ENCODE measurements at places on chromosomes 13 and 19.

DNA sequence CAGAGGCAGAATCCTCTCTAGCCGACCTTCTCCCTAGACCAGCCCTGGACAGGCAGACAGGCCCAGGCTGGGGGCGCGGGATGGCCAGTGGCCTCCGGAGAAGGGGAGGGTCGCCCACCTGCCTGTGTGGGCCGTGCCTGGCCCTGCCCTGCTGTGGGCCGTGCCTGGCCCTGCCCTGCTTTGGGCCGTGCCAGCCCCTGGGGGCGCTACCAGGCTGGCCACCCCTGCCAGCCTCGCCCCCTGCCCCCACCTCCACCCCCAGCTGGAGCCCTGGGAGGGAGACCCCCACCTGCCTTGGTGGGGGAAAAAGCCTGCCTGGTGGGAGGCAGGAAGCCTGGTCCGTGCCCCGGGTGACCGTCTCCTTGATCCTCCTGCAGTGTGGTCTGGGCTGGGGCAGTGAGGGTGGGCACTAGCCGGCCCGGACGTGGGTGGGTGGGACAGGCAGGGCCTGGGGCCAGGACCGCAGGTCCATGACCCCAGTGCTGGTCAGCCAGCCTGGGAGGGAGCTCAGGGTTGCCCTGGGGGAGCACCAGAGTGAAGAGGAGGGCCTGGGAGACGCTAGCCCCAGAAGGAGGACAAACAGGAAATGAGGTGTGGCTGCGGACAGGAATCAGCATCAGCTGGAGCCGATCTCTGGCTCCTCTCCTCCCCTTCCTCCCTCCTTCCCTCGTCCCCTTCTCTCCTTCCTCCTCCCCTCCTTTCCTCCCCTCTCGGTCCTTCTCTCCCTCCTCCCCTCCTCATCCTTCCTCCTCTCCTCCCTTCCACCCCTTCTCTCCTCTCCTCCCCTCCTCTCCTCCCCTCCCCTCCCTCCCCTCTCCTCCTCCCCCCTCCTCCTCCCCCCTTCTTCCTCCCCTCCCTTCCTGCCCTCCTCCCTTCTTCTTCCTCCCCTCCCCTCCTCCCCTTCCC lies 5.1 kb upstream of the MKNK2 start:
- no peak for DNase-seq

GRCh38 chr19:33462112-33462791 lies 59.3 kb downstream of the PEPD start:
- no peak for DNase-seq

- no peak for DNase-seq
These were observed 115.8 kb downstream of the NBEA start for GRCh38 chr13:35057858-35058257.

DNA sequence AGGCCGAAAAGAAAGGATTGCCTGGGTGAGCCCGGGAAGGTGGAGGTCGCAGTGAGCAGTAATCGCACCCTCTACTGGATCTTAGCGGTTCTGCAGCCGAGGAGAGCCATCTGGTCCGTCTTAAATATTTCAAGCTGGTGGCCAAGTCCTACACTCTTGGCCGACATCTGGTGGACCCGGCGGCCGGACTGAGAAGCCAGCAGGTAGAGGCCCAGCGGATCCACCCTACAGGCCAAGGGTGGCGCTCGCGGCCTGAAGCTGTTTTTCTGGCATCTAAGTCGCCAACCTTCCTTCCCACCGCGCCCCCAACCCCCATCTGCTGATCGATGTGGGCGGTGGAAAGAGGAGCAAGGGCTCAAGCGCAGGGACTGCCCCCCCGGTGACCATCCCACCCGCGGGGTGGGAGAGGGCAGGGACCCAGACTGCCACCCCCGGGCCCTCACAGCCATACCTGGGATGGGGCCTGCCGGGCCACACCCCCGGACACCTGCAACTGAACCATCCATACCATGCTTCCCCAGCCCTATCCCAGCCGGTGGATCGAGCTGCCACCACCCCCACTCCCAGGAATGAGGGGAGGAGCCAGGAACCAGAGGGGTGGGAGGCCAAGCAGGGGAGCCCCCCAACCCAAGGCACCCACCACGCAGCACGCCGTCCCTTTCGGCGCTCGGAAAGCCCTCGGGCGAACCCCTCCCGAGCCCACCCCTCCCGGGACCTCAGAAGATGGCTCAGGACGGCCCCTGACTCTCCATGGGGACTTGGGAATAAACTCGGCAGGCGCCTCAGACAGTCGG lies 46.3 kb upstream of the ZNF730 start:
- DNase-seq: no peak

DNA sequence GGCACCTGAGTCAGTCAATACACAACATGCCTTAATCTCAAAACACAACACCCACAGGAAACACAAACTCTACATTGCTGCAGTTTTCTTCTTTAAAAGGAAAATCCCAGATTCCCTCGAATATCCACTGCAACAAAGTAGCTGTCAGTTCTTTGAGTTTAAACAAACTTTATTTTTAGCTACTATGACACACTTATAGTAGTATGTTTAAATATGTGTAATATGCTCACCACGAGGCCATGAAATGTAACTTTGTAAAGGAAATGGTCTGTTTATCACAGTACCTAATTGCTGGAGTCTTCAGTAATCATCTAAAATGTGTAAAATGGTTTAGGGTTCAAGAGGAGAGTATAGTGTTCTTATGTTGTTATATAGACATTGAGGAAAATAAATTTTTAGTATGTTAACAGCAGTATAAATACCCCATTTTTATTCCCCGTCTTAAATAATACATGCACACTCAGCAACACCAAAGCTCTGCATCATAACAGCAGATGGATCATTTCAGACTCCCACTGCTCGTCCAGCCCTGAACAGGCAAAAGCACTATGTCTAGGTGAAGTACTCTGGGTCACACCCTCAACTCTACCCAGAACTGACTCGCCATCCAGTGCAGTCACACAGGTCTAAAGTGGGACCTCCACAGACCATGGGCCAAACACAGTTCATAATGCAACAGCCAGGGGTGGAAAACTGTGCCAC lies 20.6 kb downstream of the TUBGCP3 start:
- DNase-seq: no peak

- no peak for DNase-seq
These were observed 77.4 kb upstream of the PCDH8 start for GRCh38 chr13:52925775-52926285.

- no peak for DNase-seq
These were observed 411.2 kb downstream of the FGF9 start for GRCh38 chr13:22082030-22082429.

GRCh38 chr19:54364775-54365257 lies at the start of gene LAIR1:
TSS of gene LAIR1 (minus strand) at chr19:54364931. CDS start at chr19:54364804, 127 bp downstream.
- peak; percentile 22 for DNase-seq

DNA sequence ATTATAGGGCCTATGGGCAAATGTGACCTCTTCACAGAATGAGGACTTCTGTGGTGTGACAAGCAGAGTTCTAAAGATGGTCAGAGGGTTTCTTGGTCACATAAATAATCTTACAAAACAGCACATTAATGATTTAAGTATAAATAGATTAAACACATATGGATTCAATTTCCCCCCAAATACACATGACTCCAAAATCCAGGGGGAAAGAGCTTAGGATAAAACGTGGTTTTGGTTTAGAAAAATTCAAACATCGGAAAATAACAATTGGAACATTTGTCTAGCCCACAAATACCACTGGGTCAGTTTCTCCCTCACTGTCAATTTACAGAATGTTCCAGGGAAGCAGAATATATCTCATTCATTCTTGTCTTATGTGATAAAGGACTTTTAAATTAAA lies 283.1 kb downstream of the COG6 start:
- no peak for DNase-seq

- peak; percentile 36 for DNase-seq
These were observed 630 bp downstream of the RNF126 start for GRCh38 chr19:662207-662961.

GRCh38 chr13:113937073-113937472 lies 36.8 kb downstream of the C13orf46 start:
- DNase-seq: no peak

DNA sequence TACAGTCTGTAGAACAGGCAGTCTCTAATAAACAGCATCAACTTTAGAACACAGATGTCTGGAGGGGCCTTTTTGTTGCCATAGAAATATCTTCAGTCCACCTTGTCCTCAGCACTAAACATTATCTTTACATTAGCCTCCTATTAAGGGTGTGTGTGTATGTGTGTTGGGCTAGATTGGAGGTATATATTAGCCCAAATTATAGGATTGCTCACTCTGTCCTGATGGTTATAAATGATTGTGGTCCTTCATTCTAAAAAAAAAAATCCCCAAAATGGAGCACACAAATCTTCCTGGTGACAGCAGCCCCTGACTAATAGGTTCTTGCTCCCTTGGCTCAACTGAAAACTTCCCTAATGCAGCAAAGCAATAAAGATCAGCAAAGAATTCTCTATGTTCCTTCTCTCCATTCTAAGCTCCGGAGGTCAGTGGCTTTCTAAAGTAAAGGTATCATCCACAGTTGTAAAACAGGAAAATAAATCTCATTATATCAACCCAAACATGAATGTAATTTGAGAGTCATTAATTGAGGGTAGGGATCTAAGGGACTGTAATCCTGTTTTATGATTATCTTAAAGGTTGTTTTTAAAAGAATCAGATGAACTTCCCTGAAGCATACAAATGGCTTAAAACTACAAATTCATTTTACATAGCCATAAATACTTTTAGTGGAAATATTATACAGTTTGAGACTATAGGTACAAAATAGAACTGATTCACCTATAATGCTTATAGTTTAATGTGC lies 232.7 kb downstream of the KLF12 start:
- no peak for DNase-seq

GRCh38 chr19:17749912-17750317 lies 1.4 kb upstream of the FCHO1 start:
- no peak for DNase-seq

DNA sequence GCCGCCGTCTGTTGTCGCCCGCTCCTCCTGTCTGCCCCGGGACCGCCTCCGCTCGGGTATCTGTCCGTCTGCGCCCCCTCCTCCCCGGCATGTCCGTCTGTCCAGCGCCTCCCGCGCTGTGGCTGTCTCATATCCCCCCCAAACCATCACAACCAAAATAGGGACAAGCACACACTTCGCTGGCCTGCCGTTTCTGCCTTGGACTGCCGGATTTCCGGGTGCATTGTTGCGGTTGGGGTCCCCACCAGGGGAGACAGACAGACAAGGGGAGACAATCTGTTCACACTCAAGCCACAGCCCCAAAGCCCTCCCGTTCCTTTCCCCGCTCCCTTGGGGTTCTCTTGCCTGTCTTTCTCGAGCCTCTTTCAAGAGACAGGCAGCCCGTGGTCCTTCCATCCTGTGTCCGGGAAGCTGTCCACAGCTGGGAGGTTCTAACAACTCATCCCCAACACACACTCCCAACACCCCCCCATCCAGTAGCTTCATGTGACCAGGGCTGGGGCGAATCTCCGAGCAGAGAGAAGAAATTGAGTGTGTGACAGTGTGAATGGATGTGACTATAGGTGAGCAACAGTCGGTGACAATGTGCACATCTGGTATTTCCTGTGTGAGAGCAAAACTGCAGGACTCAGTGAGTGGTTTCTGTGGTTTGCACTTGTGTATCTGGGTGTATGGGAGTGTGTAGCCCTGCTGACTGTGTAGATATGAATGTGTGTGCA lies 16.5 kb upstream of the FOSB start:
- DNase-seq: peak; percentile 33

DNA sequence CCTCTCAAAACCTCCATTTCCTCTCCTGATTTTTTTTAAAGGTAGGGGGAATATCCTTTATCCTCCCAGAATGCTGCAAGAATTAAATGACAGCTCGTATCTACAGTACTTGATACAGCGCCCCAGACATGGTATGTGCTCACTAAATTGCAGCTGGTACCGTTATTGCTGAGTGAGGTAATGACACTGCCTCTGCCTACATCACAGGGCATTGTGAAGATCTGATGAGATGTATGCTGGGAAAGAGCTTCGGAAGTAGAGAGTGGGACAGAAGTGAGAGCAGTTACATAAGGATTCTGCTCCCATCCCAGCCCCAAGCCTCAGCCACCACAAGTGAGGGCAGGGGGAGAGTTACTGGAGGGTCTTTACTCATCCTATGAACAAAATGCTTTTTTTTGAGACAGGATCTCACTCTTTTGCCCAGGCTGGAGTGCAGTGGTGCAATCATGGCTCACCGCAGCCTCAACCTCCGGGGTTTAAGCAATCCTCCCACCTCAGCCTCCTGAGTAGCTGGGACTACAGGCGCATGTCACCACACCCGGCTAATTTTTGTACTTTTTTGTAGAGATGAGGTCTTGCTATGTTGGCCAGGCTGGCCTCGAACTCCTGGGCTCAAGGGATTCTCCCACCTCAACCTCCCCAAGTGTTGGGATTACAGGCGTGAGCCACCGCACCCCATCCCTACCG lies 1.7 kb upstream of the FKRP start:
- no peak for DNase-seq

- DNase-seq: no peak
These were observed 63.9 kb downstream of the POSTN start for GRCh38 chr13:37534676-37535075.

- no peak for DNase-seq
These were observed 478 bp downstream of the CLC start for GRCh38 chr19:39737351-39737750.

GRCh38 chr13:86447479-86447878 lies 648.3 kb upstream of the SLITRK6 start:
- no peak for DNase-seq

DNA sequence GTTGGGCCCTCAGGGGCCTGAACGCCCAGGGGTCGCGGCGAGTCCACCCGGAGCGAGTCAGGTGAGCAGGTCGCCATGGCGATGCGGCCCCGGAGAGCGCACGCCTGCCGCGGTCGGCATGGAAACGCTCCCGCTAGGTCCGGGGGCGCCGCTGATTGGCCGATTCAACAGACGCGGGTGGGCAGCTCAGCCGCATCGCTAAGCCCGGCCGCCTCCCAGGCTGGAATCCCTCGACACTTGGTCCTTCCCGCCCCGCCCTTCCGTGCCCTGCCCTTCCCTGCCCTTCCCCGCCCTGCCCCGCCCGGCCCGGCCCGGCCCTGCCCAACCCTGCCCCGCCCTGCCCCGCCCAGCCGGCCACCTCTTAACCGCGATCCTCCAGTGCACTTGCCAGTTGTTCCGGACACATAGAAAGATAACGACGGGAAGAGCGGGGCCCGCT lies at the start of gene CCNA1:
Gene CCNA1 (plus strand): TSS at position 390 of the 439 bp plus-strand sequence. CDS start 562 bp downstream, outside the sequence.
- DNase-seq: peak; percentile 35

GRCh38 chr13:43304945-43305344 lies 281.6 kb downstream of the DNAJC15 start:
- no peak for DNase-seq

- DNase-seq: no peak
These were observed 69.9 kb downstream of the ARHGEF18 start for GRCh38 chr19:7418596-7418995.

GRCh38 chr13:68895696-68896095 lies 1211.9 kb upstream of the ATXN8OS start:
- no peak for DNase-seq

Measured in endothelial cell (in vitro differentiated cells).